ENCODE measurements at places on chromosomes 11 and 22. TPM values are rescaled to one million over a fixed set of nuclear protein-coding genes. Genes with fewer than 3 reads are reported as not detected.

GRCh38 chr11:84022695-84023094, 736.5 kb upstream of the CCDC90B start:
- no peak for DNase-seq

DNA sequence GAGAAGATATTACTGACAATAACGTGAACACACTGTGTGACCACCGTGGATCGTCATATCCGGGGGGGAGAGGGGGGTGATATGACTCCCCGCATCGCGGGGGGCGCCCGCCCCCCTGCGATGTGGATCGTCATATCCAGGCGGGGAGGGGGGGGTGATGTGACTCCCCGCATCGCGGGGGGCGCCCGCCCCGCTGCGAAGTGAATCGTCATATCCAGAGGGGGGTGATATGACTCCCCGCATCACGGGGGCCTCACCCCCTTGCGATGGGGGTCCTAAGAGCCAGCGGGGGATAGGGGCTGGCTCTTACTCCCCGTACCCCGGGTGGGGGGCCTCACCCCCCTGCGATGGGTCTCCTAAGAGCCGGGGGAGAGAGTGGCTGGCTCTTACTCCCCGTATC, 19.9 kb downstream of the UNC93B1 start:
- DNase-seq: no peak

DNA sequence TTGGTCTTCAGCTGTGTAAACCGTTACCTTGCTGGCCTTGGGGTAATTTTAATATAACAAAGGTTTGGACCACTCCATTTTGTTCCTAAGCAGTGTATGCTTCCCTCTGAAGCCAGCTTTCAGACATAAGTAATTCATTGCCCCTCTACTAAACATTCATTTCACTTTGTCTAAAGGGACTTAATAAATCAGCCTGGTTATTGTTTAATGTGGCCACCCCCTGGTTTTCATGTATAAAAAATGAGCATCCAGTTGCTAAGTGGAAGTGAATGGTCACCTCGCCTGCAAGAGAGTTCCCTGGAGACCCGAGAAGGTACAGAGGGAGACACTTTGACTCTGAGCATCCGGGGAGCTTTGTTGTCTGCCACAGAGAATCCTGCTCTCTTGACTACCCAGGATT, 3.9 kb downstream of the ABTB2 start:
- DNase-seq: no peak

DNA sequence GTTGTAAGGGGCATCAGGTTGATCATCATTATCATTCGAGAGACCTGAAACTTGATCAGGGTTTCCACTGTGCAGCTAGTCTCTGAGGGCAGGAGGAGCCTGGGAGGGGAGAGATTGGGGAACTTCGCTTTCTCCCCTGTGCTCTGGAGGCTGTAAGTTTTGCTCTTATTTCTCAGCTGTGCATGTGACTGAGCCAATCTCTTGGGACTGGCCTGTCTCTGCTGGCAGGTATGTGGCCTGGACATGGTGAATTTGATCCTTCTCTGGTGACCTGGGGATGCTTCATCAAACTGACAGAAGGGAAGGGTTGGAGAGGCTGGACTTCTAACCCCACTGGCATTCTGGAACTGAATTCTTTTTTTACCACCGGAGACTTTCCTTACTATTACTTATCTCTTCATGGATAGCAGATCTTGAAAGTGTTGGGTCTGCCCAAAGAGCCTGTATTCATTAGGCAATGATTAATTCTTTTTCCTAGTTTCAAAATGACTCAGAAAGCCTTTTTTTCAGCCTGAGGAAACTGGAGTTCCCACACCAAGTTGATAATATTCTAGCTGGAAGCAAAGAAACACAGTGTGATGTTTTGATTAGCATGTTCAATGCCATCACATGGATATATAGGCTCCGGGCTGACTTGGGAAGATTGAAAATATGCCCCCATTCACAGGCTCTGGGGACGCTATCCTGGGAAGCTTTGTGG, 36.5 kb downstream of the TSPAN18 start:
- no peak for DNase-seq

- no peak for DNase-seq
Observed at GRCh38 chr11:95698676-95699557, 90.7 kb downstream of the FAM76B start.

DNA sequence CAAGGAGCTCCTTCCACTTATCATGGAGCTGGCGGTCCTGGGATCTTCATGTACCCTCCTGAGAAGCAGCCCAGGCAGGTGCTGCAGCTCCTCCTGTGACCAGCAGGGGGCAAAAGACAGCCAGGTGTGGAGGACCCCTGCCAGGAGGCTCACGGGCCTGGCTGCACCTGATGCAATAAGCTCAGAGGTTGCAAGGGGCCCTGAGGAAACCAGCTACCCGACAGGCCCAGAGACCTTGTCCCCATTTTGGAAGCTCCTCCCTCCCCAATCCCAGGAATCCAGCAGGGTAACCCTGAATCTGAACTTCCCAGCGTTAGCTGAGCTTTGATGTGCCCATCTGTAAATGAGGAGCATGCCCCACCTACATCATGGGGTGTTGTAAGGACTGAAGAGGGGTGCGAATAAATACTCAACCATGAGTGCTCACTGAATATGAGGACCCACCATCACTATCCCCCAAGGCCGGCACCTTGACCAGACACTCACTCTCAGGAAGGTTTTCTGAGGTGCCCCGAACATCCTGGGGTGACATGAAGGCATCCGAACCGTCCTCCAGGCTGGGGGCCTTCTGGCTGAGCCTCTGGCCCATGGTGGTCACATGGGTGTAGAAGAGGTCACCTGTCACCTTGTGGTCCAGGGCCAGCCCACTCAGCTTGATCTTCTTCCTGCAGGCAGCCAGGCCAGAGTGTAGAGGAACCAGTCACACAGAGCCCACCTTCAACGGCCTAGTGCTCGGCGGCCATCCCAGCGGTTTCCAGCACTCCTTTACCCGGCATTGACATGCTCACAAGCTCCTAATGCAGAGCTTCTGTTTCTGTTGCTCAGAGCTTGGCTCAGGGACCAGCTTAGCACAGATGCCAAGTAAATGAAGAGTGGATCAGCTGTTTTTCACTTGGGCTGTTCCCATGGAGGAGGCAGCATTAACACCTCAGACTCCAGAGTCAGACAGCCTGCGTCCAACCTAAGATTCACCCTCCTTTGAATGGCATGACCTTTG, 21.7 kb downstream of the SLC43A1 start:
- DNase-seq: peak; percentile 82

DNA sequence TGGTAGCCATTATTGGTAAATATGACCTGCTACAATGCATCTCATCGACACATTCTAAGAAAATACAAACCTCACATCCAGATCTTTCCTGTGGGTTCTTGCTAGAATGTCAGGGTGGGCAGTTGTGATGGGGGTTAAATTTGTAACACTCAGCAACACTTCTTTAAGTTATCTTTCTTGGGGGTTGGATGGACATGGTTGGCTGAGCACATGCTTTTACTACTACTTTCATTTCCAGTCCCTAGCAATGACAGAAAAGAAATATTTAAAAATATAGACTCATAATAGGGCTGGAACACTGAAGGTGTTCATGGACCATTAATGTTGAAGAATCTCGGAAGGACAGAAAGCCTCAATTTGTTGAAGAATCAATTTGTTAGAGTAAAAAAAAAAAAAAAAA, 57.6 kb downstream of the APOL3 start:
- no peak for DNase-seq

- DNase-seq: no peak
Observed at GRCh38 chr11:26319906-26320305, 12.0 kb upstream of the ANO3 start.

DNA sequence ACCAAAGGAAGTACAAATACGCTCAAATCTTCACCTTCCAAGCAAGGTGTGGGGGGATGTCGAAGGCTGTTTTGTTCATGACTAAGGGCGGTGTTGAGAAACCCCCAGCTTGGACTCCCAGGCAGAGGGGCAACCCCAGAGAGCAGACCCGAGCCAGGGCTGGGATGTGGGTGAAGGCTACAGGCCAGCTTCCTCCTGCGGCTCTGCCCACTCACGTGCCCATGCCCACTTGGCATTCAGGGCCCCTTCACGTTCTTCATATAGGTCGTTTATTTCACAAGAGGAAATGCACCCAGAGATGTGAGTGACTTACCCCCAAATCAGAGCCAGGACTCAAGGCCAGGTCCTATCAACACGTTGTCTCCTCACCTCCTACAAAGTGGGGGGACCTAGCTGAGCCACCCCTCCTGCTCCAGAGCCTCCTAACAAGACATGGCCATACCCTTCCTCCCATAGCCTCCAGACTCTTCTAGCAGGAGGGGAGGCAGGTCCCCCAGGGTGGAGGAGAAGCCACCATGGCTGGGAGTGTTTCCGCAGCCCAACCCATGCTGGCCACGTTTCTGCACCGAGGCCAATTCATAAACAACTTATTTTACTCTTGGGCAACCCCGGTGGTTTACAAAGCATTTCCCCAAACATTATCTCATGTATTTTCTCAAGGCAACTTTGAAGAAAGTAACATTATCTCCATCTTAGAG, 22.0 kb downstream of the TMEM184B start:
- no peak for DNase-seq

- no peak for DNase-seq
Observed at GRCh38 chr11:113448316-113448677, 26.9 kb downstream of the DRD2 start.

DNA sequence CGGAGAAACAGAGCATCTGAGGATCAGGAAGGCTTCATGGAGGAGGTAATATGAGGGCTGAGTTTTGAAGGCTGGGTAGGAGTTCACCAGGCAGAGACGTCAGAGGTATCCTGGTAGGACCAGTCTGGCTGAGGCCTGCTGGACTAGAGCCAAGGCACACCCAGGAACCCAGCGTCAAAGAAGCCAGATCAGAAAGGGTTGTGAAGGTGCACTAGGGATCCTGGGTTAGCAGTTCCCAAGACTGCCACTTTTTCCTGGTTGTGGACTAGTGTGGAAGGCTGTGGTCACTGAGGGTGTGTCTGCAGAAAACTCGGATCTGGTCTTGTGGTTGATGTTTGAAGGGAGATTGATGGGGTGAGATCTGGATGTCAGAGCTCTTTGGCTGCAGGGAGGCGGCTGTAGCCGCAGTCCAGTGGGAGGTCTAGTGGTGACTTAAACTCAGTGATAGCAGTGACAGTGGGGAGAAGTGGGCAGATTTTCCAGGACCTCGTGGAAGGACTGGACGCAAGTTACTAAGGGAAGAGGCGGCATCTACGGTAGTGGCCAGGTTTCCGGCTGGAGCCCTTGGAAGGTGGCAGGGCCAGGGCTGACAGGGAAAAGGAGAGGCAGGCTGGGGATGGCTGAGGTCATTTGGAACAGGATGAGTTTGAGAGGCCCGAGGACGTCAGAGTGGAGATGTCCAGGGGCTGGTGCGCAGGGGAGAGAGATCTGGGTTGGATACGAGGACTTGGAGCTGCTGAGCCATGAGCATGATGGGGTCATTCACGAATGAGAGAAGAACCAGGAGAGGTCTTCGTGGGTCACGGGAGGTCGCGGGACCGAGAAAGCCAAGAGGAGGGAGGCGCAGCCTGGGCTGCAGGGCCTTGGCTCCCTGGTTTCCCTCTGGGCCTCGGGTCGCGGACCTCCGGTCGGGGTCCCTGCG, 10.9 kb downstream of the RELA start:
- peak; percentile 89 for DNase-seq

DNA sequence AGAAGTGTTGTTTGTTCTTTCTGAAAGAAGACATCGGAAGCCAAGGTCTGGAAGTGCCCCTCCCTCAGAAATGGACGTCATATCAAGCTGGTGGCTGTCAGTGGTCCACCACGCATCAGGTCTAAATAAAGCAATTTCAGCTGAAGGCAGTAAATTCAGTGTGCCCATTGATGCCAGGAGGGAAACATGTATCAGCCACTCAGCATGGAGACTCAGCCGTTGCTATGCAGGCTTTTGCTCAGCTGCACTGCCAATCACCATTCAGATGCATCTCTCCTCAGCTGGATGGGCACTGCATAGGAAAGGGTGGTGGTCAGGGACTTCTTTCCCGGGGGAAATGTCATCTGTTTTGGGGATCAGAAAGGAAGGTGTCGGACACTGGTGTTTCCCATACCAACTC, 878.2 kb downstream of the NTM start:
- no peak for DNase-seq

DNA sequence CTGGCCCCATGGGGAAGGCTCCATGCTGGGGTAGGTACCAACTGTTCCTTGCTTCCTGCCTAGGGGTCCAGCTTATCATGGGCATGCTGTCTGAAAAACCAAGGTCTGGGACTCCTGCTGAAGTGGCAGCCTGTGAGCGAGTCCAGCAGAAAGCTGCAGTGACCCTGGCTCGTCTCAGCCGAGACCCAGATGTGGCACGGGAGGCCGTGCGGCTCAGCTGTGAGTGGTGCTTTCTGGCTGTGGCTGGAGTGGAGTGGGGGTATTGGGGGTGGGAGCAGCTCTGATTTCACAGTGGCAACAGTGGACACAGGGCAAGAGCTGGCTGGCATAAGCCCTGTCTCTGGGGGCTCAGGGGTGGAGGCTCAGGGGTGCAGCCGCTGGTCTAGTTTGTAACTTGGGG, 124.1 kb downstream of the INSC start:
- DNase-seq: no peak

- no peak for DNase-seq
Observed at GRCh38 chr11:36233204-36233603, 56.0 kb downstream of the COMMD9 start.

DNA sequence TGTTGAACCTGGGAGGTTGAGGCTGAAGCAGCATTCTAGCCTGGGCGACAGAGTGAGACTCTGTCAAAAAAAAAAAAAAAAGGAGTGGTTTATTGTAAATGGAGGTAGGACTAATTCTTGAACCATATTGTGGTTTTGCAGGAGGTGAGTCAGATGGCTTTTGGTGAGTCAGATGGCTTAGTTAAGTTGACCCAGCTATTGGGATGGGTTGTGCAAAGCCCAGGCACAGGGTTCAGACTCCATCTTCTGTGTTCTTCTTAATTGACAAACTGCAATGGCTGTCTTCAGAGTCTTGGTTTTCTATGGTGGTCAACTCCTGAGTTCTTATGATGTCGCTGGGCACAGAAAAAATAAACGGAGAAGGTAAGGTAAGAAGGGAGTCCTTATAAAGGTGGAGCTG, 182.7 kb downstream of the ADAMTS15 start:
- peak; percentile 19 for DNase-seq

DNA sequence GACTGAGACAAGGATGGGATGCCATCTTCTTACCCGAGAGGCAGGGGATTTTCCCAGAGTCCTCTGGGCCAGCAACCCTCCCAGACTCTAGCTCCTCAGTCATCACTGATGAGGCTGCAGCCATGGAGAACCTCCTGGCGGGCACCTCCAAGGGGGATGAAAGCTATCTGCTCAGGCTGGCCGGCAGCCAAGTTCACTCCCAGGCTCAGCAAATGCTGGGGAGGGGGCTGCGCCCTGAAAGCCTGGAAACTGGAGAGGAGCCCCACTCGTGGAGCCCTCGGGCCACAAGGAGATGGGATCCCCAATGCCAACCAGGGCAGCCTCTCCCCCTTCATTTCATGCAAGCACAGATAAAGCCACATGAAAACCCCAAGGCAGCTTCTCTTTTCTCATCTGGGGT, 75.0 kb downstream of the CACNA1I start:
- DNase-seq: no peak

- DNase-seq: no peak
Observed at GRCh38 chr11:10307022-10307399, 2.1 kb downstream of the ADM start.

MRGPRF gene
- 0.15 TPM for total RNA-seq

NECTIN1 gene
- 28.5 TPM for total RNA-seq

UPK3A gene
- total RNA-seq: not detected

PKNOX2 gene
- total RNA-seq: not detected

OR5P2 gene
- not detected for total RNA-seq

All from Calu3 (cell line).